ENCODE measurements at places on chromosomes 4 and X.
A peak's percentile ranks its signal among the peaks of the same experiment; 100 is the strongest.

GRCh38 chr4:36317721-36318120 lies 36.3 kb downstream of the DTHD1 start:
- no peak overlapping the region for H3K27ac ChIP-seq
- H3K27me3 ChIP-seq, result no peaks in the 10 kb centered on the region
- no peak overlapping the region for H3K4me3 ChIP-seq
- no peaks in the 10 kb centered on the region for H3K4me1 ChIP-seq
- no peak for DNase-seq
- H3K36me3 ChIP-seq, result no peaks in the 10 kb centered on the region

DNA sequence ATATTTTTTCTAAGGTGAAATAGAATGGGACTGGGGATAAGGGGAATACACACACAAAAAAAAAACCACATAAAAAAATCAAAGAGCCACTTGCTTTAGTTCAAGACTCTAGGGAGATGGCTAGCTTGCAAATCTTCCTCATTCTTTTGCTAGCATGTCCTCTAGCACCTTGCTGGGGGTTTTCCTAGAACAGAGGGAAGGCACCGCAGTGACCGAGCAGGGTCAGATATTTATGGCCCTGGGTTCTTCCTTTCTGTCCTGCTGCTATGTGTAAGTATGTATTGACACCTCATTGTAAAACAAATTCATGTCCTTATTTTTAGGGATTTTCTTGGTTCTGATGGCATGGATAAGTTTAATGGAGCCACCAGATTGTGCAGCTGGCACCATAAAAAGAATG lies 81.2 kb downstream of the SHISA3 start:
- no peak for DNase-seq
- no peak overlapping the region for H3K4me3 ChIP-seq
- H3K4me1 ChIP-seq, result peaks cover 6% of the 10 kb centered on the region
- no peaks in the 10 kb centered on the region for H3K36me3 ChIP-seq

DNA sequence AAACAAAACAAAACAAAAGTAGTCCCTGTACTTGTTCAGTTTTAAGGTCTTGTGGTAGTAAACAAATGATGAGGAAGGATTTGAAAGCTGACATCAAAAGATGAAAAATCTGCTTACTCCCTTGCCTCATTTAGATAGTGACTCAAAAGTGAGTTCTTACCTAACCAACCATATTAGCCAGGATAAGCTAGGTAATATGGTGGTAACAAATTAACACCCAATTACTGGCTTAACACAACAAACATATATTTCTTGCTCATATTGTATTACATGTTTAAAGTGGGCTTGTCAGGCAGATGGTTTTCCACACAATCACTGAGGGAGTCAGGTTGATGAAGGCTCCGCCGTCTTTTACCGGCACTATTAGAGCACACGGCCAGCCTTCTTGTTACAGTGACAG lies 189.7 kb downstream of the PPARGC1A start:
- H3K27ac ChIP-seq, result no peak overlapping the region
- no peak overlapping the region for H3K4me3 ChIP-seq
- H3K36me3 ChIP-seq, result no peaks in the 10 kb centered on the region
- no peaks in the 10 kb centered on the region for H3K4me1 ChIP-seq

- H3K27me3 ChIP-seq, result no peaks in the 10 kb centered on the region
- peak; percentile 24 for DNase-seq
- H3K4me1 ChIP-seq, result peaks cover 6% of the 10 kb centered on the region
- no peak overlapping the region for H3K27ac ChIP-seq
Observed at GRCh38 chr4:42331914-42332368, 65.3 kb upstream of the SHISA3 start.

- H3K27me3 ChIP-seq, result no peaks in the 10 kb centered on the region
- H3K36me3 ChIP-seq, result no peaks in the 10 kb centered on the region
- H3K4me3 ChIP-seq, result no peak overlapping the region
- no peaks in the 10 kb centered on the region for H3K4me1 ChIP-seq
- DNase-seq, result no peak
Observed at GRCh38 chr4:115234405-115235093, 121.1 kb upstream of the NDST4 start.

DNA sequence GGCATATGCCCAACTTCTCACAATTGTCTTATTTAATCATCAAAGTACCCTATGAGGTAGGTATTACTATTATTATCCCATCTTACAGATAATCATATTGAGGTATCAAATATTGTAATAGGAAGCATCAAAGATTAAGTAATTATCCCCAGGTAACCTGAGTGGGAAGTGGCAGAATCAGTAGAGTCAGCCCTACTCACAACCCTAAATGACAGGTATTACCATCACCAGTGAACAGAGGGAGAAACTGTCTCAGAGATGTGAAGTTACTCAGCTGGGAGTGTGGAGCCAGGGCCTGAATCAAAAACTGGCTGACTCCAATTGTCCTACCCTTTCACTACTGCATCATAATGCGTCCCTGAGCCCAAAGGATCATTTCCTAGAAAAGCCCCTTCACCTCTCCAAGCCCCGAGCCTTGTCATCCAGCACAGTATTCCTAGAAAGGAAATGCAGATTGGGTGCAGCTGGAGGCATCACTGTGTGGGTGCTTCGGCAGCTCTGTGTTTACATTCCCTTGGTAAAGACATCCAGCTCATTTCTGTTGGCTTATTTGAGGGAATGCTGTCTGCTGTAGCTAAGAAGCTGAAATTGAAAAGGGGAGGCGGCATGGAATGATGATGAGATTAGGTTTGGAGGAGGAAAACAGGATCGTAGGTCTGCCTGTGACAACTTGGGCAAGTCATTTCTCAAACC lies 72.8 kb downstream of the DHX15 start:
- no peak overlapping the region for H3K4me3 ChIP-seq
- H3K4me1 ChIP-seq, result no peaks in the 10 kb centered on the region
- H3K27ac ChIP-seq, result no peak overlapping the region

GRCh38 chr4:141427726-141428296 lies 207.1 kb downstream of the ZNF330 start:
- DNase-seq, result no peak
- no peaks in the 10 kb centered on the region for H3K36me3 ChIP-seq
- H3K4me1 ChIP-seq, result peaks cover 16% of the 10 kb centered on the region
- no peak overlapping the region for H3K27ac ChIP-seq
- H3K4me3 ChIP-seq, result no peak overlapping the region
- H3K27me3 ChIP-seq, result no peaks in the 10 kb centered on the region

DNA sequence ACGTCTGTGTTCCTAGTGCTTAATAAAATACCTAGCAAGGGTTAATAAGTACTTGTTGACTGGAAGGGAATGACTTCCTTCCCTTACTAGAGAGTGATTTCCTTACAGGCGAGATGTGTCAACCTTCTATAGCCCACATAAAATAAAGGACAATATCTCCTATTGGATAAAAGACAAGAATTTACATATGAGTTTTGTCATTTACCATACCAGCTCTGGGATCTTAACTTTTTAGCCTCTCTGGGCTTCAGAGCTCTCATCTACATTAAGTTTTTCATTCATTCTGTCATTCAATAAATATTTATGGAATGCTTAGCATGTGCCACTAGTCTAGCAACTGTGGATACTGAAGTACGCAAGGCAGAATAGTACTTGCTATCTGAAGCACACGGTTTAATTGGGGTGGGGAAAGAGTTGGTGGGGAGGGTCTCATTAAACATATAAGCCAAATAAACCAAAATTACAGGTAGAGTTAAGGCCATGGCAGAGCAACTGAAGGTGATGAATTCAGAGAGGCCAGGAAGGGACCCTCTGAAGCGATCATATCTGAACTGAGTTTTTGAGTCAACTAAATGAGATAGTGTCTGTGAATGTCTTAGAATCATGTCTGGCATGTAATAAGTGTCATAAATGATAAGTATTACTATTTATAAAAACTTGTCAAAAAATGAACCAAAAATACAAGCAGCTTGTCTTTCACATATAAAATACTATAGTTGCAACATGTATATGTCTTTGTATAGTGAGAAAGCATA lies 91.6 kb upstream of the BMP2K start:
- H3K4me1 ChIP-seq, result peaks cover 8% of the 10 kb centered on the region
- H3K27ac ChIP-seq, result no peak overlapping the region
- no peak for DNase-seq

DNA sequence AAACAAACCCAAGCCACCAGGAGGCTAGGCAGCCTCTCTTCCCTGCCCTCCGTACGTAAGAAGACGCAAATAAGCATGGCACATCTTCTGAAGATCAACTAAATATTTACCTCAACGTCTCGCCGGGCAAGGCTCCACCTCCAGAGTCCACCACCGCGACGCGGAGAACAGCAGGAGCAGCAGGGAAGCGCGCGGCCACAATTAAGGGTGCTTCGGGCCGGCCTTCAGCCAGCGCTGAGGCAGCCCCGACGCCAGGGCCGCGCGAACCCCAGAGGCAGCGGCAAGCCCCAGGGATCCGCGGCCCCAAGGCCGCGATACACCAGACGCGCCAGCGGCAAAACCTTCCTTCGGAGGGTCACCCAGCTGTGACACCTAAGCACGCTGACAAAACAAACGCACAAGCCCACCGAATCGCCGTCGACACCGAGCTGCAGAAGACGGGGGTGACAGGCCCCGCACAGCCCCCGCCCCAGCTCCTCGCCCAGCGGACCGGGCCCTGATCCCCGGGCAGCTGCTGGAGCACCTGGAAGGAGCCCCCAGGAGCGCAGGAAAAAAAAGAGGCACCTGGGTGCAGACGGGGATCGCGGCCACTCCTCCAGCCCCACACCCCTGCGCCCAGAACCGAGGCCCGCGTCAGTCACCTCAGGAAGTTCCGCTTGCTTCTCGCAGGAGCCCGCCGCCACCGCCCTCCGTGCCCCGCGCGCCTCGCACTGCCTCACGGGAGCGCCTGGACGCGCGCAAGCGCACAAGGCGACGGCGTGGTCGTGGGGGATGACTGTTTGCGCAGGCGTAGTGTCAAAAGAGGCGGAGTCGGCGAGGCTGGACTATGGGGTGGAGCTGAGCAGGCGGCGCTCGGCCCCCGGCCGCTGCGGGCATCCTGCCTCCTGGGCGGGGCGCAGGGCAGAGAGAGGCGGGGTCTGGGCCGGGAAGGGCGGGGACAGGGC lies at the start of the genes HAUS3 and POLN:
Gene HAUS3 (minus strand): TSS at position 712 of the 944 bp plus-strand sequence. CDS start 1,175 bp downstream, outside the sequence.
Gene POLN (minus strand): TSS at position 712 of the 944 bp plus-strand sequence. CDS start 12,890 bp downstream, outside the sequence.
- peak within 1 kb of the TSS; percentile 94 for H3K4me3 ChIP-seq
- DNase-seq, result peak; percentile 100
- H3K27ac ChIP-seq, result peak within 1 kb of the TSS; percentile 66
- peaks cover 31% of the 10 kb centered on the region for H3K36me3 ChIP-seq

DNA sequence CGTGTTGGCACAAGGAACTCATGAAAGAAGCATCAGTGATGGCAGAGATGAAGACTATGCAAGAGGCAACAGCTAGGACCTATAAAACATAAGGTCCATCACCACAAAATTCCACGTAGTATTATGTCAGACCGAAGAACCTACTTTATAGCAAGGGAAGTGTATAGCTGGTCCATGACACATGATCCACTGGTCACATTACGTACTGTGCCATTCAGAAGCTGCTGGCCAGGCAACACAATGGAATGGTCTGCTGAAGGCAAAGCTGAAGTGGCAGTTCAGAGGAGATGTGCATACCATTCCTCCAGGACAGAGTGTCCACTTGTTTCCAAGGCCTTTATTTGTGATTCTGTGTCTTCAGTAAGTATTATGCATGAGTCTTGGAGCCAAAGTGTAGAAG lies 215.5 kb upstream of the UGT8 start:
- H3K27me3 ChIP-seq, result no peaks in the 10 kb centered on the region
- no peak overlapping the region for H3K27ac ChIP-seq
- no peaks in the 10 kb centered on the region for H3K36me3 ChIP-seq
- no peak overlapping the region for H3K4me3 ChIP-seq
- no peak for DNase-seq
- no peaks in the 10 kb centered on the region for H3K4me1 ChIP-seq

DNA sequence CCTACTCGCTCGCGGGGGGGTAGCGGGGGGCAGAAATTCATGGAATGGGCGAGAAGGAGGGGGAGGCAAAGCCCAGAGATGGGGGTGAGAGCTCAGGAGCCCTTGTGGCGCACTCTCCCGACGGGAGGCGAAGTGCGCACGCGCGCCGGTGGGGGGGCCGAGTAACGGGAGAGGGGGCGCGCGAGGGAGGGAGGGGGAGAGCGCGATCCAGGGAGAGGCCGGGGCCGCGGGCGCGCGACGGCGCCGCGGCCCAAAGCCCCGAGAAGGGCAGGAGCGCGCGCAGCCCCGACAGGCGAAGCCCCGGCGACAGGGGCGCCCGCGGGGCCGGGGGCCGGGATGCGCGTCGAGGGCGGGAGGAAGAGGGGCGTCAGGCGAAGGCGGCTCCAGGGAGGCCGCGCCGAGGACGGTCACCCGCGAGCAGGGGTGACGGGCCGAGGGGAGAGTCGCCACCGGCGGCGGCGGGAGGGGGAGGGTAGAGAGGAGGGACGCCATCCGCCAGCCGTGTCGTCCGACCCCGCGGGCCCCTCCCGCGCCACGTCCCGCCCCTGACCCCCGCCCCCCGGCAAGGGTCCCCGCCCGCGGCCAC lies 421 bp downstream of the MECP2 start:
- peak overlapping the region; percentile 94 for H3K4me3 ChIP-seq
- no peaks in the 10 kb centered on the region for H3K27me3 ChIP-seq
- H3K27ac ChIP-seq, result peak overlapping the region; percentile 92
- H3K36me3 ChIP-seq, result no peaks in the 10 kb centered on the region
- DNase-seq, result peak; percentile 69
- peaks cover 49% of the 10 kb centered on the region for H3K4me1 ChIP-seq

DNA sequence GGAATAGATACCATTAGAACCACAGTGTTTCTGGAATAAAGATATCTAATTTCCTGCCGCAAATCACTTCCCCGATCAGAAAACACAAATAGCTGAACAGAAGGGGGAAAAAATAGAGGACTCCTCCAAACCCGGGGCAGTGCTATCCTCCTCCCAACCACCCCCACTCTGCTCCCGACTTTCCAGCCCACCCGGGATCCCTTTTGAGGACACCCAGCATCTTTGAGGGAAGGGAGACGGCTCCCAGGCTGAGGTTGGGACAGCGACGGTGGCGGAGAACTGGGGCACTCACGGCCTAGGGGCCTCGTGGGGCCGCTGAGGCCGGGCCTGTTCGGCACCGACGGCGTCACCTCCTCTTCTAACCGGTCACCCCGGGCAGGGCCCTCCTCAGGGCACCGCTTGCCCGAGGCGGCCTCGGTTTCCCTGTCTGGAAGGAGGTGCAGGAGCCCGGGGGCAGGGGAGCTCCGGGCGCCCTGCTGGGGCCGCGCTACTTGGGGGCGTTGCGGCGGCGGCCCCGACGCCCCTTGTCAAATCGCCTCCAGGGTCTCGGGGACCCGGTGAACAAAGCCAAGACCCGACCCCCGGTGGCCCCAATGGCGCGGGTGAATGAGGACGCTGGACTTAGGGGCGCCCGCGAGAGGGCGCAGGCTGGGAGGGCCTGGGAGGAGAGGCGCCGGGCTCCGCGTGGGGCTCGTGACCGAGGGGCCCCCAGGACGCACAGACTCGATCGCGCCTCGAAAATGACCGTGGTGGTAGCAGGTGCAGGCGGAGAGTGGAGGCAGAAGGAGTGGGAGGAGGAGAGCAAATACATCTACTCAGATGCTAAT lies 6.9 kb upstream of the ARX start:
- H3K36me3 ChIP-seq, result no peaks in the 10 kb centered on the region
- H3K4me3 ChIP-seq, result no peak overlapping the region
- H3K27ac ChIP-seq, result no peak overlapping the region
- peaks cover 65% of the 10 kb centered on the region for H3K27me3 ChIP-seq
- H3K4me1 ChIP-seq, result no peaks in the 10 kb centered on the region

DNA sequence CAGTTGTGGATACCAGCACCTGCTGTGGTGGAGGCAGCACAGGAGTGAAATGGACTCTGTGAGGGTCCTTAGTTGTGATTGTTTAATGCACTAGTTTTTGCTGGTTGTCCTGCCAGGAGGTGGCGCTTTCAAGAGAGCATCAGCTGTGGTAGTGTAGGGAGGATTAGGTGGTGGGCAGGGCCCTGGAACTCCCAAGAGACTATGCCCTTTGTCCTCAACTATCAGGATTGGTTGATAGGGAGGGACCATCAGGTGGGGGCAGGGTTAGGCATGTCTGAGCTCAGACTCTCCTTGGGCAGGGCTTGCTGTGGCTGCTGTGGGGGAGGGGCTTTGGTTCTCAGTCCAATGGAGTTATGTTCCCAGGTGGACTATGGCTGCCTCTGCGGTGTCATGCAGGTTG lies 121.9 kb downstream of the RRAGB start:
- H3K27me3 ChIP-seq, result no peaks in the 10 kb centered on the region
- no peak overlapping the region for H3K27ac ChIP-seq
- H3K36me3 ChIP-seq, result no peaks in the 10 kb centered on the region
- DNase-seq, result no peak
- H3K4me3 ChIP-seq, result no peak overlapping the region

Measured in heart left ventricle (tissue), 16 donors.